ENCODE measurements at places on chromosomes 12 and 14.
A peak's percentile ranks its signal among the peaks of the same experiment; 100 is the strongest.

GRCh38 chr14:53979747-53980642, 23.4 kb upstream of the BMP4 start:
- peak; percentile 96 for DNase-seq

GRCh38 chr12:118219772-118220171, 83.8 kb downstream of the PEBP1 start:
- DNase-seq, result no peak

DNA sequence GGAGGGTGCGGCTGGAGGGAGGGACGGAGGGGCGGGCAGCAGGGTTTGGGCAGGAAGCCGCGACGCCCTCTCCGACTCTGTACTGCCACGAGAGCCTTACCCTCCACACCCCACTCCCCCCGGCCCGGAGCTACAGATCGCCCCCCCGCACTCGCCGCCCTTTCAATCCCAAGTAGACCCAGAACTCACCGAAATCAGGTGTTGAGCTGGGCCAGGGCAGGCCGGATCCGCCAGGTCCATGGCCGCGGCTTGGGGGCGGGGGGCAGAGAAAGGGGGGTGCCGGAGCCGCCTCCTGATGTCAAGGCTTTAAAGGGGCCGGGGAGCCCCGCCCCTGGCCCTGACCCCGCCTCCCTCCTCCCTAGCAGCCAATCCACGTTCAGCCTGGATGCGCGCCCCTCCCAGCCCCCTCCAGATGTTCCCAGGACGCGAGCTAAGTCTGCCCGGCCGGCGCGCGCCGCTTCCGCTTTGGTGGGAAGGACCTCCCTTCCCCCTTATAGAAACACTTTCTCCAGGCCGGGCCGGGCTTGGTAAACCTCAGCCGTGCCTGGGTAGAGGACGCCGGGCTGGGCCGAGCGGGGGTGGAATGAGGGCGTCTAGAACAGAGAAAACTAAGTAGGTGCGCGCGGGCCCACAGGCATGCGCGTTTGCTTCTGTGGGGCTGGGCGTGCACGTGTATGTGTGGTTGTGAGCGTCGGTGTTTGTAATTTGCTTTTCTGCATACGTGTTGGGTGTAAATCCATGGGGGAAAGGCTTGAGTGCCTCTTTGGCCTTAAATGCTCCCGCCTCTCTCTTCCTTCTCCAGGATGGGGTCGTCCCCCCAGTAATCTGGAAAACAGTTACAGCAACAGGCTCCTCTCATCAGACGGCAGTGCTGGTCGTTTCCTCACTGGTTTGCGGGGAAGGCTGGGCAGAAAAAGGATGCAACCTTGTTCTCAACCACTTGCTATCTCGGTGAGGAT, at the start of gene NCKAP5L:
Gene NCKAP5L, minus strand, starts transcription at position 281 of the 959 bp plus-strand sequence. CDS start 24,369 bp downstream, outside the sequence.
- peak; percentile 99 for DNase-seq

DNA sequence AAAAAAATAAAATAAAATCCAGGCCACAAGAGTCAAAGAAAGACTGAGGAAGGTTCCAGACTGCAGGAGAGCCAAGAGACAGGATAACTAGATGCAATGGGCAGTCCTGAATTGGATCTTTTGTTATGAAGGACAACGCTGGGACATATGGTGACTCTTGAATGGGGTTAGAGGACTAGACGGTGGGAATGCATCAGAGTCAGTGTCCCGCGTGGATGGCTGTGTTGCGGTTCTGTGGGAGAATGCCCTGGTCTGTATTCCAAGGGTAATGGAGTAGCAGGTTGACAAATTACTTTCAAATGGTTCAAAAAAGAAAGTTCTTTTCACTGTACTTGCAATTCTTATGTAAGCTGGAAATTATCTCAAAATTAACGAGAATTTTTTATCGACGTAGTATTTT, 20.1 kb downstream of the SSH1 start:
- no peak for DNase-seq

- peak; percentile 91 for DNase-seq
Observed at GRCh38 chr14:93430315-93431035, at the start of gene UNC79. Gene UNC79 (plus strand): TSS chr14:93430939. CDS start chr14:93431030, 91 bp downstream.

- no peak for DNase-seq
Observed at GRCh38 chr14:99955826-99956455, 109.3 kb upstream of the EVL start.
